ENCODE measurements at places on chromosomes 5 and 9.
A peak's percentile ranks its signal among the peaks of the same experiment; 100 is the strongest.

DNA sequence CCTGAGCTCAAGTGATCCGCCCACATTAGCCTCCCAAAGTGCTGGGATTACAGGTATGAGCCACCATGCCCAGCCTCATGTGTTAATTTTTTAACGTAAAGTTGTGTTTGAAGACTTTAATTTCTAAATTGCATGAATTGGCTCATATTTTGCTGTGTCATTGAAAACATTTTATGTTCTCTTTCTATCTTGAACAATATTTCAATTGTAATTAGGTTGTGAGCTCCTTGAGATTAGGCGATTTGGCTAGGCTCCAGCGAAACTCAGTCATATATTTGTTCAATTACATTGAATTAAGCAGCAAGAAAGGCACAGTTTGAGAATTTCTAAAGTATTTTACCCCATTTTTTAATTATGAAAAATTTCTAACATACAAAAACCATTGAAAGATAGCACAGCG, 34.0 kb downstream of the GAPVD1 start:
- H3K4me3 ChIP-seq: no peak overlapping the region
- no peak for DNase-seq
- no peaks in the 10 kb centered on the region for H3K36me3 ChIP-seq
- H3K27me3 ChIP-seq: no peaks in the 10 kb centered on the region

DNA sequence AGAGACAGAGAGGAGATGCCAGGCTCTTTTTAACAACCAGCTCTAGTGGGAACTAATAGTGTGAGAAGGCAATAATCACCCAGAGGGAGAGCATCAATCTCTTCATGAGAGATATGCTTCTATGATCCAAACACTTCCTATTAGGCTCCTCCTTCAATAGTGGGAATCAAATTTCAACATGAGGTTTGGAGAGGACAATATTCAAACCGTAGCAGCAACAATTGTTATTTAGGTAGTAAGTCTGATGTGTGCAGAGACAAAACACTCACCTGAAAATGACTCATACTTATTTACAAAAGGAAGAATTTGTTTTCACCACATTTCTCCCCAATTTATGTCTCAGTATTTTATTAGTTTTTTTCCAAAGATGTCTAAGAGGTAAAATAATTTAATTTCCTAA, 144.3 kb downstream of the ST8SIA4 start:
- no peaks in the 10 kb centered on the region for H3K36me3 ChIP-seq
- no peak overlapping the region for H3K27ac ChIP-seq
- H3K4me1 ChIP-seq: no peaks in the 10 kb centered on the region
- H3K27me3 ChIP-seq: no peaks in the 10 kb centered on the region
- no peak overlapping the region for H3K4me3 ChIP-seq

DNA sequence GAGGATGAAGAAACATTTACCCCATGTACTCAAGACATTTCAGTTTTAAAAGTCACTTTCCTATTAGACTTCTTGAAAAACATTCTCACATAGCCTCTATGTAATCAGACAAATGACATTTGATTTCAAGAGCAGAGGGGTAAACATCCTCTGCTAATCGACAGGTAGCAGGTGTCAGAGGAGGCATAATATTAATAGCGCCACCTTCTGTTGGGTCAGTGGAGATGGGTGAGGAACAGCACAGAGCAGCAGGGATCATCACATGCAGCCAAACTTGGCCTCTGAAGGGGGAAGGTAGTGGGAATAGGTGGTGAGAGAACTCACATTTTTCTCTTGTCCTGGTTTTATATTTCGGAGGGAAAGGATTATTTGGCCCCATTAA, 3.3 kb upstream of the LSM11 start:
- no peak for DNase-seq
- H3K4me3 ChIP-seq: no peak overlapping the region
- H3K36me3 ChIP-seq: peaks cover 27% of the 10 kb centered on the region
- no peak overlapping the region for H3K27ac ChIP-seq

- DNase-seq: no peak
- H3K27ac ChIP-seq: no peak overlapping the region
- no peaks in the 10 kb centered on the region for H3K4me1 ChIP-seq
- H3K36me3 ChIP-seq: no peaks in the 10 kb centered on the region
These were observed 41.7 kb upstream of the ZNF354B start for GRCh38 chr5:178818094-178818493.

DNA sequence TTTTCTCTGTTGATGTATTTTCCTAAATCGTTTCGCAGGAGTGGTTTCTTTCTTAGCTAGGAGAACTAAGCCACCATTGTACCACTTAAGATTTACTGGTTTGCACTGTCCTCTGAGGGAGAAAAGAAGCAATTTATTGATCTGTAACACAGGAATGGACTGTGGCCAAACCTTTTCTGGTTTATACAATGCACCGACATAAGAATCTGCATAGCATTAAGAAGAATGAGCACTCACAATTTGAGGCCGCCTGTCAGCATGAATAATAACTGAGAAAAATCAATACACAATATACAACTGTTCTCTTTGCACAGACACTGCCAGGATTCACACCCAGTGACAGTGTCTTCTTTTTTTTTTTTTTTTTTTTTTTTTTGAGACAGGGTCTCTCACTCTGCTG, 168.6 kb upstream of the DMRT1 start:
- H3K36me3 ChIP-seq: no peaks in the 10 kb centered on the region
- H3K4me3 ChIP-seq: no peak overlapping the region
- peaks cover 15% of the 10 kb centered on the region for H3K4me1 ChIP-seq
- DNase-seq: no peak
- H3K27me3 ChIP-seq: no peaks in the 10 kb centered on the region
- no peak overlapping the region for H3K27ac ChIP-seq

DNA sequence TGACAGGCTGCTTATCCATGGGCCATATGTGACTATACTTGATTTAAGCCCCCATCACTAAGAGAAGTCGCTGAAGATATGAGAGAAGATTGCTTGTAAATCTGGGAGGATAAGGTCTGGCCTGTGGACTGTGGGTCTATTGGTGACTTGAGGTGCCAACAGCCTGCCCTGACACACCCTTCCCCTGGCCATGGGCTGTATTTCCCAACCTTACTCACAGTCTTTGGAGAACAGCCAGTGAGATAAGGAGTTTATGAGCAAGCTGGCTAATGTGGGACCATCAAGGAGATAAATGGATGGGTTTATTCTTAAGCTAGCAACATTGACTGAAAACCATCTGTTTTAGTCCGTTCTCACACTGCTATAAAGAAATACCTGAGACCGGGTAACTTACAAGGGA, 231.3 kb downstream of the ZSWIM6 start:
- no peak for DNase-seq
- H3K36me3 ChIP-seq: no peaks in the 10 kb centered on the region
- H3K27me3 ChIP-seq: no peaks in the 10 kb centered on the region
- H3K4me1 ChIP-seq: no peaks in the 10 kb centered on the region

GRCh38 chr9:127907867-127908659, 8.7 kb upstream of the ST6GALNAC6 start:
- no peaks in the 10 kb centered on the region for H3K36me3 ChIP-seq
- peaks cover 17% of the 10 kb centered on the region for H3K4me1 ChIP-seq
- no peak overlapping the region for H3K27ac ChIP-seq
- H3K27me3 ChIP-seq: no peaks in the 10 kb centered on the region
- H3K4me3 ChIP-seq: no peak overlapping the region

GRCh38 chr5:158796812-158797497, 302.8 kb downstream of the EBF1 start:
- peak; percentile 19 for DNase-seq
- H3K27ac ChIP-seq: no peak overlapping the region
- peaks cover 7% of the 10 kb centered on the region for H3K4me1 ChIP-seq
- no peaks in the 10 kb centered on the region for H3K27me3 ChIP-seq
- no peaks in the 10 kb centered on the region for H3K36me3 ChIP-seq

GRCh38 chr5:32612134-32612888, 27.0 kb downstream of the SUB1 start:
- peaks cover 9% of the 10 kb centered on the region for H3K4me1 ChIP-seq
- H3K27ac ChIP-seq: no peak overlapping the region
- H3K27me3 ChIP-seq: no peaks in the 10 kb centered on the region
